ENCODE measurements at places on chromosomes 4 and X. TPM values are rescaled to one million over a fixed set of nuclear protein-coding genes. Genes with fewer than 3 reads are reported as not detected.

Gene FGFBP2
- total RNA-seq = not detected

Gene COL25A1
- total RNA-seq = 4.6 TPM

Gene ESX1
- not detected for total RNA-seq

Gene SLITRK4
- total RNA-seq = 1.5 TPM

Gene TCEAL5
- total RNA-seq = not detected

Gene RAB40A
- not detected for total RNA-seq

Gene SGCB
- total RNA-seq = 30.4 TPM

Gene XK
- 0.85 TPM for total RNA-seq

Gene MAGEB2
- total RNA-seq = 0.13 TPM

Gene CPZ
- 36.4 TPM for total RNA-seq

Gene FGFR3
- 75.7 TPM for total RNA-seq

Gene PWWP3B
- total RNA-seq = 0.26 TPM

Gene FAM47A
- total RNA-seq = not detected

Gene MSANTD1
- total RNA-seq = 0.83 TPM

Gene MAGEA4
- 0.68 TPM for total RNA-seq

Gene TLR7
- not detected for total RNA-seq

Gene SPON2
- 1.7 TPM for total RNA-seq

Gene HSFX3
- total RNA-seq = not detected

Gene CPE
- total RNA-seq = 10.0 TPM

Gene PDLIM3
- total RNA-seq = 12.0 TPM

Gene PCYT1B
- 27.4 TPM for total RNA-seq

Gene AVPR2
- not detected for total RNA-seq

Gene NAP1L2
- total RNA-seq = 12.8 TPM

Data from H9 (cell line).